ENCODE measurements at places on chromosomes 16 and 17.
A peak's percentile ranks its signal among the peaks of the same experiment; 100 is the strongest.

DNA sequence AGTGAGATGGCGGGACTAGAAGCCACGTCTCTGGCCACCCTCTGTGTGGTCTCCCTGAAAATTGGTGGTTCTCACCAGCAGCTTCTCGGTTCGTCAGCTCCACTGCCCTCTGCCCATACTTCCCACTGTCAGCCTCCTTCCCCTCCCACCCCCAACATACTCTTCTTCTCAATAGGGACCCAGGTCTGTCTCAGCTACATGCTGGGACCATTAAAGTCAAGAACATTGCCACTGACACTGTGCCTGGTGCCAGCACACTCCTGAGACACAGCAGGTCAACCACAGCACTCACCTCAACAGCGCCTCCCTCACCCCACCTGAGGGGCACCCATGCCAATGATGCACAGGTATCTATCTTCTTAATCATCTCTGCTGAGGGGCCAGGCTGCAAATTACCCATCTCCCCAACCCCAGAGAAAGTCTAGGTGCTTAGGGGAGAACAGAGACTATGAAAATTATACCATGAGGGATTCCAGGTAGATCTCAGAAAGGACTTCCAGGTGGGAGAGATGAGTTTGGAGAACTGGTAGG is 1.3 kb downstream of the PLXDC1 start:
- no peak for DNase-seq

GRCh38 chr16:48113001-48113400 is 42.8 kb downstream of the ABCC12 start:
- DNase-seq = no peak

DNA sequence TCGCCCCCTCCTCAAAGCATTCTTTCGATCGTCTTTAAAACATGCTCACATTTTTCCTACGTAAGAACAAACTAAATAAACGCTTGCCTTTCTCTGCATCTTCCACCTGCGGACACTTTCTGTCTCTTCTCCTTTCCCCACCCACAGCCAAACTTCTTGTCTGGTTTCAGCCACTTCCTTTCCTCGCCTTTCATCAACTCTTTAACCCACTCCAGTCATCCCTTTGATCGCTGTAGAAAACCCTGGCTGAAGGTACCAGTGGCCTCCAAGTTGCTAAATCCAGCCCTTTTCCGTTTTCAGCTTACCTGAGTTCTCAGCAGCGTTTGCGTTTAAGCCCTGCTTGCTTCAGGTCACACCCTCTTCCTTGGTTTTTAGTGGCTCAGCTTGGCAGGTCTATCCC is 483 bp downstream of the RPA1 start:
- DNase-seq = peak; percentile 15

- DNase-seq = no peak
Measured at GRCh38 chr17:44830359-44831288, 537 bp upstream of the GJC1 start.

GRCh38 chr17:40076591-40076990 is 13.8 kb downstream of the THRA start:
- DNase-seq = no peak

- DNase-seq = no peak
Measured at GRCh38 chr17:55852734-55853133, 101.9 kb downstream of the PCTP start.

DNA sequence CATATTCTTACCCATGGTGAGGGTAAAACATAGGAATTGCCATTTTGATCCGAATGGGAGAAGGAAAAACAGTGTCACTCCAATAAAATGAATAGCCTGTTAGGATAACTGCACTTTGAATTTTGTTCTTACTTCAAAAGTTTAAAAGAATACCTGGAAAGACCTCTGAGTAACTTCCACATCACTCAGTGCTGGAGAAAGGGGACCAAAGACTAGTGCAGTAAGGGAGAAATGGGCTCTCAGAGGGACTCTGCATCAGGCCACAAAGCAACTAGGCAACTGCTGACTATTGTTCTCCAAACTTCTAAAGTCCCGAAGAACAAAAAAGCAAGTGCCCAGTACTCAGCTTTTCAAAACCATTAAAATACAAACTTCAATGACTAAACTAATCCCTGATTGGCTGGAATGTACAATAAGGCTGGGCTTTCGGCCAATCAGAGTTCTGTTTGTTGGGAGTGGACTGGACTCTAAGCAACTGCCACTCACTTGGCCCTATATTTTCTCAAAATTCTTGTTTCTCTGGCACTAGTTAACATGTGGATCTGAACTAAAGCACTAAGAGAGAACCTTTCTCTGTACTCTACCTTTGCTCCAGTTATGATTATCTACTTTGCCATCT is 6.2 kb downstream of the DNAJC7 start:
- peak; percentile 54 for DNase-seq

DNA sequence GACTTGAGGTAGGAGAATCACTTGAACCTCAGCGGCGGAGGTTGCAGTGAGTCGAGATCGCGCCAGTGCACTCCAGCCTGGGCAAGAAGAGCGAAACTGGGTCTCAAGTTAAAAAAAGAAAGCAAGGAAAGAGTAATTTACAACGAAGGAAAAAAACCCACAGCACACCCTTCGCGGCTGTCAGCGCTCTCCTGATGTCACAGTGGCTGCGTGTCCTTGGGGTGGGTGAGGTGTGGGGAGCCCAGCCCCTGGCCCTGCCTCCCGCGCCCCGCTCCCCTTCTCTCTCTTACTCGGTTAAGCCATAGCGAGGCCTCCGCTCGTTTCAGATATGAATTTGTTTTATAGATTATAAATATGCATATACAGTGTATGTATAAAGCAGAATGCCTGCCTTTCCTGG is 740 bp upstream of the JPT2 start:
- no peak for DNase-seq

DNA sequence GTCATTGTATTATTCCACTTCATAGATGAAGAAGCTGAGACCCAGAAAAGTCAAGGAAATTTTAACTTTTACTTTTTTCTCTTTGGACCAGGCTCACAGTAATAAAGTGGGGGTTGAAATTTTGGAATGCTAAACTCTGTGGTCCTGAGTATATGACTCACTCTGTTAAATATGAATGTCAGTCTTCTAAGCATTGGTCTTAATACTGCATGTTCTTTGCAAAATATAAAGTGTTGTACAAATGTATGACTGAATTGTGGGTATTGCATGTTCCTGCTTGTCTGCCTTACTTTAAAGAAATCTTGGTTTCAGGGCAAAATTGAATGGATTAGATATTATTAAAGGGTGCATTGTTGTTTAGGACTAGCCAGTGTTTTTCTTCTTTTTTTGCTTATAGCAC is 950.8 kb upstream of the GOT2 start:
- DNase-seq = no peak
